T-cell (primary cell): ENCODE measurements at places on chromosomes 6 and 20. TPM values are rescaled to one million over a fixed set of nuclear protein-coding genes. Genes with fewer than 3 reads are reported as not detected.

MMP24 gene
- total RNA-seq, result not detected

CLVS2 gene
- total RNA-seq, result not detected

NFYA gene
- 42.2 TPM for total RNA-seq

DNA sequence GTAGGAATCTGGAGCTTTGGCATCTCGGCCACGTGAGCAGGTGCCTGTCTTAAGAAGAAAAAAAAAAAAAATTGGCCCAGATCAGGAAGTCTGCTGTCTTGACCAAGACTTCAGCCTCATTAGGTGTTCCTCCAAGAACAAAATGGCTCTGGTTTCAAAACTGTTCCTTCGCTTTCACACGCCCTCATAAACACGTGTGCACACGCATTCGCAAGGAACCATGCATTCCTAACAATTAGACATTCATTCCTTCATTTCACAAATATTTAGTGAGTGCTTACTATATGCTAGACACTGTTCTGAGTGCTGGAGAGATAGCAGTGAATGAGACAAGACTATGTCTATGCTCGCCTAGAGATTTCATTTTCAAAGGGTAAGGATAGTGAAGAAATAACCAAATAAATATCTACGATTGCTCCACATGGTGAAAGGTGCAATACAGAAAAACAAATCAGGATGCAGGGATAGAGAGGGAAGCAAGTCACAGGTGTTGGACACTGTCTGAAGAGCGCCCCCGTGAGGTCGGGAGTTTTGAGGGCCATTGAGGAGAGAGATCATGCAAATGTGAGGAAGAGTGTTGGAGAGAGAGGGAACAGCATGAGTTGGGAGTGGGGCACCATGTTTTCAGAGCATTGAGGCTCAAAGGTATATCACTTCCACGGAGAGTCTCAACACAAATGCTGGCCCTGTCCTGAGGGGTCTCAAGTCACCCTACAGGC is 53.3 kb downstream of the CCDC170 start:
- no peak for DNase-seq

DNA sequence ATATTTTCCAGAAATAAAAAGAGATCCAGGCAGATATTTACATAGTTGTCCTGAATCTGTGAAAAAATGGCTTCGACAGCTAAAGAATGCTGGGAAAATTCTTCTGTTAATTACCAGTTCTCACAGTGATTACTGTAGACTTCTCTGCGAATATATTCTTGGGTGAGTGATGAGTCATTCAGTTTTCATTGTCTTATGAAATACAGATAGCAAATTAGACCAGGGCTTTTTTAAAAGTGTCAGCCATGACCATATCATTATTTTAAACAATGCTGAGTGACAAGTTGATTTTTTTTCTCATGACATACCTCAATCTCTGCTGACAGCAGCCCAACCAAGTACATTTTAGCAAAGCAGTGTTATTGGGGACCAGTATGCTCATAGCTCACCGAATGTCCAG is 32.8 kb downstream of the TSPYL4 start:
- DNase-seq, result no peak

DNA sequence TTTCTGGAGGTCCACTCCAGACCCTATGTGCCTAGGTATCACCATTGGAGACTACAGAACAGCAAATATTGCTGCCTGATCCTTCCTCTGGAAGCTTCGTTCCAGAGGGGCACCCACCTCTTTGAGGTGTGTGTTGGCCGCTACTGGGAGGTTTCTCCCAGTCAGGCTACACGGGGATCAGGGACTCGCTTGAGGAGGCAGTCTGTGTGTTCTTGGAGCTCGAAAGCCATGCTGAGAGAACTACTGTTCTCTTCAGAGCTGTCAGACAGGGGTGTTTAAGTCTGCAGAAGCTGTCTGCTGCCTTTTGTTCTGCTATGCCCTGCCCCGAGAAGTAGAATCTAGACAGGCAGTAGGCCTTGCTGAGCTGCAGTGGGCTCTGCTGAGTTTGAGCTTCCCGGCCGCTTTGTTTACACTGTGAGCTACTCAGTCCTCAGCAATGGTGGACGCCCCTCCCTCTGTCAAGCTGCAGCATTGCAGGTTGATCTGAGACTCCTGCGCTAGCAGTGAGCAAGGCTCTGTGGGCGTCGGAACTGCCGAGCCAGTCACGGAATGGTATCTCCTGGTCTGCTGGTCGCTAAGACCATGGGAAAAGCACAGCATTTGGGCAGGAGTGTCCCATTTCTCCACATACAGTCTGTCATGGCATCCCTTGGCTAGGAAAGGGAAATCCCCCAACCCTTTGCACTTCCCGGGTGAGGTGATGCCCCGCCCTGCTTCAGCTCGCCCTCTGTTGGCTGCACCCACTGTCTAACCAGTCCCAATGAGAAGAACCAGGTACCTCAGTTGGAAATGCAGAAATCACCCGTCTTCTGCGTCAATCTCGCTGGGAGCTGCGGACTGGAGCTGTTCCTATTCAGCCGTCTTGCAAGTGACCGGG is 32.5 kb upstream of the ASCC3 start:
- DNase-seq, result no peak

GRCh38 chr6:169720207-169720855 is 4.0 kb downstream of the PHF10 start:
- DNase-seq, result no peak

GRCh38 chr6:37548067-37548674 is 48.5 kb upstream of the CCDC167 start:
- no peak for DNase-seq

- no peak for DNase-seq
Observed at GRCh38 chr6:39945626-39946025, 11.4 kb upstream of the MOCS1 start.
